T-helper 2 cell (primary cell): ENCODE measurements at places on chromosomes 4 and X.

DNA sequence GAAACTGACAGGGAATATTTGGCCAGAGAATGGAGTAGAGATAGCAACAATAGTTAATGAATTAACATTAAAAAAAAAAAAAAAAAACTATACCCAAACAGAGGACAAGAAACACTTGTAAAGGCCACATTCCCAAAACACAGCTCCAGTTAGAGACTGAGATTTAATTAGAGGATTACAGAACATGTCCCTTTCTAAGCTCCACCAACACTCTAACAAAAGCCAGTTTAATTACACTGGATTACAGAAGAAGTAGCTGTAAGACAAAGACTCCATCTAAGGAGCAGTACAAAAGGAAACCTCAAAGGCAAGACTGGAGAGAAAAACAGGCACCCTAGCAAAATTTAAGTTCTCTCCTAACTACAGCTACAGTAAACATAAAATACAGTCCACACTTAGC, 1247.7 kb upstream of the AGA start:
- no peak for DNase-seq

GRCh38 chr4:7381221-7381889, 53.4 kb downstream of the PSAPL1 start:
- DNase-seq = no peak

- DNase-seq = no peak
These were observed 297.5 kb downstream of the ADAM29 start for GRCh38 chr4:175215657-175216056.

DNA sequence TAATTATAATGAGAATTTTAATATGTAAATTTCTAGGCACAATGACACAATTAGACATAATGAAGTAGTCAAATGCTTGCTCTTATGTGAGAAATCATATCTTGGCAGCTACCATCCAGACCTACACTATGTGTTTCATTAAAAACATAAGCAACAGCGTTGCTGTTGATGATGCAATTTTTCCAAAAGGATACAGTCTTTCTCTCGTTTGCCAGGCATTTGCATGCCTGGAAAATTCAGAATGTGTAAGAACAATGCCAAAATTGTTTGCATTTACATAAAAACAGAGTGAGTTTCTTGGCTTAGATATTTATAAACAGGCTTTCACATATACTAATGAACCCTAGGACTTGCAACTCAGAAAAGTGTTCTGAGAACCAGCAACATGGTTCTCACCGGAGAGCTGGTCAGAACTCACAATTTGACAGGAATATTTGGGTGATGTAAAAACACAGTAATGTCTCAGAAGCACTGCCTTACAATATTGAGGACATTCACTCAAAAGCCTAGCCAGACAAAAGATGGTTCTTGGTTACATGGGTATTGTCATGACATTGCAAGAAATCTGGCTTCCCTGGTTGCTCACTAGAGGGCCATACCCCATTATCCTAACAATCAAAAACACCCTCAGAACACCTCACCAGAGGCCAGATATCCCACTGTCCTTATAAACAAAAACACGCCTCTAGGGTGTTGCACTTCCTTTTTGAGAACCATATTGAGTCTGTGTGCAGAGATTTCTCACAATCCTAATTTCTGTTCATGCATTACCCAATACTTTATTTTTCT, 1029.0 kb upstream of the AGA start:
- DNase-seq = no peak

DNA sequence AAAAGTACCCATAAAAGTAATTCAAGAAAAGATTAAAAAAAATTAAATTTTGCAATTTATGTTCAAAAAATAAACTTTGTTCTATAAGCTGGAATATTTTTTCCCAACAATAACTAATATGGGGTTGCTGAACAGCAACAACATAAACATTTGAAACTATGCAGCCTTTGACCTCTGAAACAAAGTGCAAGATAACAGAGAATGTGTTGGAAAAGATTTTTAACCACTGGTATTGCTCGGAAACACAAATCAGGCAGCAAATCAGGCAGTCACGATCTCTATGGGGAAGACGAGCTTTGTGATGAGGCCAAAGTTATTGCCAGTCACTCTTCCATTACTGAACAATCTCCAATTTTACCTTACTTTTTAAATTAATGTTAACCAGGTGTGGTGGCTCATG, 332.1 kb downstream of the PABPC4L start:
- DNase-seq = no peak

DNA sequence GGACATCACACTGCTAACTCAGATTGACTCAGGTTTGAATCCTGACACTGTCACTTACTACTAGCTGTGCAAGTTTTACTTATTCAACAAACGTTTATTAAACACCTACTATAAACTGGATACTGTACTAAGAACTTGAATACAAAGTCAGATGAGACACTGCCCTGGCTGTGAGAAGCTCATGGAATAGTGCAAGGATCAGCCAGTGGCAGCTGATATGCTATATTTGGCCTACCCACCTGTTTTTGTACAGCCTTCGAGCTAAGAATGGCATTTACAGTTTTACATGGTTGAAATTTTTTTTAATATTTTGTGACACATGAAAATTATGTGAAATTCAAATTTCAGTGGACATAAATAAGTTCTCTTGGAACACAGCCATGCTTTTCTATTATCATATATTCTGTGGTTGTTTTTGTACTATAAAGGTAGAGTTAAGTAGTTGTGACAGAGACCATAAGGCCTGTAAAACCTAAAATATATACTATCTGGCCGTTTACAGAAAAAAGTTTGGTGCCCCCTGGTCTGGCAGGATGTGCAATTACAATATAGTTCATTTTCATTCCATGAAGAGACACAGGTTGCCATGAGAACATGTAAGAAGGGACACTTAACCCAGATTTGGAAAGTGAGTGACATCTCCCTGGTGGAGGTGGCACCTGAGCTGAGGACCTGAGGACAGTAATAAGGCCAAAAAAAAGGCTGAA, 3.4 kb upstream of the SEC24D start:
- no peak for DNase-seq

- DNase-seq = peak; percentile 82
These were observed at the start of gene GEMIN8 for GRCh38 chrX:14029425-14030173. TSS of gene GEMIN8 (minus strand) at chrX:14029892. CDS start at chrX:14021478, 8,414 bp downstream.
